ENCODE measurements at places on chromosomes 2 and 18. TPM values are rescaled to one million over a fixed set of nuclear protein-coding genes. Genes with fewer than 3 reads are reported as not detected.

DNA sequence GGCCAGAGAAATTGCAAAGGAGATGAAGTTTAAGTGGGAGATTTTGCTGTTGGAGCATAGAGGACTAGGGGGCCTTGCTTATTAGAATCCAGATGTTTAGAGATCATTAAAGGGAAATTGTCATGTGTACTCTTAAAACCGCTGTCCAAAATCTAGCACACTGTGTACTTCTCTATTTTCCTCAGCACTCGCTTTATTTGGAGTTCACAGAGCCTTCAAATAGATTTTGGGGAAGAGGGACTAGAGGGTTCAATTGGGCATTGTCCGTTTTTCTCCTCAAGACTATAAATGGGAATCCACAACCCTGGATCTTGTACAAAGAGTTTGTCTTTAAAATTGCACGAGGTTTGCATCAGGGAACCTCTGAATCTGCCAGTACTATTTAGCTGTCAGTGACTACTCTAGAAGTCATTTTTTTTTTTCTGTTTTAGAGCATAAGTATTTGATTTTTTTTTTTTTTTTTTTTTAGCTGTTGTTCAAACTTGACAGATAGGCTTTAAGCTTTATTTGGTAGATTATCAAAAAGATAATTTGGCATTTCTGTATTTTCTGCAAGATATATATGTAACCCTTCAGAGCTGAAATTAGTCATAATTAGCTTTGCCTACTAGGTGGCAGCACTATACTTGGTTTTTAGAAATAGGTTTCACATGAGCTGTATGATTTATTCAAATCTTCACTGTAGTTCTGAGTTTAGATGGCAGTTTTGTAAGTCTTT, 14.2 kb downstream of the PMS1 start:
- DNase-seq = no peak

DNA sequence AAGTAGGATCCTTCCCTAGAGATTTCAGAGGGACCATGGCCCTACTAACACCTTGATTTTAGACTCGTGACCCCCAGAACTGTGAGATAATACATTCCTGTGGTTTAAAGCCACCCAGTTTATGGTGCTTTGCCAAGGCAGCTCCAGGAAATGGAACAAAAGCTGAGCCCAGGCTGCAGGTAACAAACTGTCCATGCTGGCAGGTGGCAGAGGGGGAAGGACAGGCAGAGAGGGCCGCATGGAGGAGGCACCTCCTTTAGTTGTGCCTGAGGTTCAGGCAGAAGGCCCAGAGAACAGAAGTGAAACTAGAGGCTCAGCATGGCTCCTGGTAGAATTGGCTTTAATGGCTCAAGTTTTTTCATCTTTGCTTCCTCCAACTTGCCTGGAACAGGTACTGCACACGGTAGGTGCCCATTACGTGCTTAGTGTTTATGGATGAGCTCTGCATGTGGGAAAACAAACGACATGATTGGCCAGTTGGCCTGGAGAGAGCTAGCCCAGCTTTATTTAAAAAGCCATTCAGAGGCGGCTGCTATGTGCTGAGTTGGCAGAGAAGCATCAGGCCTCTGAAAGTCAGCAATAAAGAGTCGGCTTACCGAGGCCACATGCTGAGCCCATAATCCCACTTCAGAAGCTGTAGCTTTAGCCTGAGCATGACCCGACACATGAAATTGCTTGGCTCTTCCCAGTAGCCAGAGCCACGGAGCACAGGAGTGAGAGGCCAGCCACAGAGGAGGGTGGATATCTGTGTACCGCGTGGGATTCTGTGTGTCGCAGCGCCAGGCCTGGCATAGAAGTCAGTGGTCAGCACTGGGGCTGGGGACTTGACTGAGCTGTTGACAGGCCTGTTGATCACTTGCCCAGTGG, 36.5 kb downstream of the HS1BP3 start:
- peak; percentile 74 for DNase-seq

DNA sequence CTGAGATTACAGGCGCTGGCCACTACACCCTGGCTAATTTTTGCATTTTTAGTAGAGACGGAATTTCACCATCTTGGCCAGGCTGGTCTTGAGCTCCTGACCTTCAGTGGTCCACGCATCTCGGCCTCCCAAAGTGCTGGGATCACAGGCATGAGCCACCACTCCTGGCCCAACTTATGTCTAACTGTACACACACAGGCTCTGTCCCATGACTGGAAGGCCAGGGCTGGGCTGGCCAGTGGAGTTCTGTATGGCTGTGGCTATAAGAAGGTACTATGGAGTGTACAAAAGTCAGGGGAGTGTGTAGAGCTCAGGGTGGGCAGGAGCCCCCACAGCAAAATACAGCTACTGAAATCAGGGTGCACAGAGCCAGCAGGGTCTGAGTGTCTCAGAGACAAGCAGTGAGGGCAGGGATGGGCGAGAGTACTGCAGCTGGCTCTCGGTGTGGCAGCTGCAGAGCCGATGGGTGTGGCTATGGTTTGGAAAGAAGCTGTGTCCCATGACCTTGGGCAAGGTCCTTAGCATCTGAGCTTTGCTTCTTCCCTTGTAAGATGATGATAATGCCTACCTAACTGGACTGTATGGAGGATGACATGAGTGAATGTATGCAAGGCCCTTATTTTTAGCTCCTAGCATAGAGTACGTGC, 10.4 kb upstream of the MSGN1 start:
- DNase-seq = no peak

TMEM198 gene
- total RNA-seq = 3.2 TPM

HS1BP3 gene
- total RNA-seq = 21.4 TPM

HOXD11 gene
- not detected for total RNA-seq

IGFBP2 gene
- 91.7 TPM for total RNA-seq

Measured in left cardiac atrium (tissue), 4 donors.